Esophagus muscularis mucosa (tissue), 4 donors: ENCODE measurements at places on chromosomes 7 and 10. TPM values are rescaled to one million over a fixed set of nuclear protein-coding genes. Genes with fewer than 3 reads are reported as not detected.

The INTS1 gene
- total RNA-seq, result 33.1 TPM

The CFAP69 gene
- total RNA-seq, result 8.0 TPM

The ITIH5 gene
- 43.0 TPM for total RNA-seq

The CYP2C8 gene
- total RNA-seq, result not detected

DNA sequence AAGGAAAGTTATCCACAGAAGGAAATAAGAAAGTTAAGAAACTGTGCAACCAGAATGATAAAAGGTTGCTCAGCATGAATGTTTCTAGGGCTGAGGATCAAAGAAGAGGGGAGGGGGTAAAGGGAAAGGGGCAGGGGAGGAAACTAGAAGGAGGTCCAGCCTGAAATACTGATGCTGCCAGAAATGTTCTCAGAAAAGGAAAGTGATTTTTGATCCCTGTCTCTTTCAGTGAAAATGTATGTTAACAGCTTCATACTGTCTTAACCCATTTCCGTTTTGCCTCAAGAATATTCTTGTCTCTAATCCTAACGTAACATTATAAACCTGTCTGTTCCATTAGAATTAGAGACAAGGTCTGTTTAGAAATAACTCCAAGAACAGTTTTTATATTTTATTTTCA is 49.6 kb downstream of the NEBL start:
- H3K4me1 ChIP-seq, result no peaks in the 10 kb centered on the region
- no peak for DNase-seq
- no peaks in the 10 kb centered on the region for H3K27me3 ChIP-seq
- H3K27ac ChIP-seq, result no peak overlapping the region

- peaks cover 55% of the 10 kb centered on the region for H3K4me1 ChIP-seq
- no peak overlapping the region for H3K4me3 ChIP-seq
- H3K27ac ChIP-seq, result no peak overlapping the region
- no peak for DNase-seq
- H3K36me3 ChIP-seq, result no peaks in the 10 kb centered on the region
Observed at GRCh38 chr7:44750921-44751571, 2.4 kb downstream of the ZMIZ2 start.
